ENCODE measurements at places on chromosomes 11 and 22.

DNA sequence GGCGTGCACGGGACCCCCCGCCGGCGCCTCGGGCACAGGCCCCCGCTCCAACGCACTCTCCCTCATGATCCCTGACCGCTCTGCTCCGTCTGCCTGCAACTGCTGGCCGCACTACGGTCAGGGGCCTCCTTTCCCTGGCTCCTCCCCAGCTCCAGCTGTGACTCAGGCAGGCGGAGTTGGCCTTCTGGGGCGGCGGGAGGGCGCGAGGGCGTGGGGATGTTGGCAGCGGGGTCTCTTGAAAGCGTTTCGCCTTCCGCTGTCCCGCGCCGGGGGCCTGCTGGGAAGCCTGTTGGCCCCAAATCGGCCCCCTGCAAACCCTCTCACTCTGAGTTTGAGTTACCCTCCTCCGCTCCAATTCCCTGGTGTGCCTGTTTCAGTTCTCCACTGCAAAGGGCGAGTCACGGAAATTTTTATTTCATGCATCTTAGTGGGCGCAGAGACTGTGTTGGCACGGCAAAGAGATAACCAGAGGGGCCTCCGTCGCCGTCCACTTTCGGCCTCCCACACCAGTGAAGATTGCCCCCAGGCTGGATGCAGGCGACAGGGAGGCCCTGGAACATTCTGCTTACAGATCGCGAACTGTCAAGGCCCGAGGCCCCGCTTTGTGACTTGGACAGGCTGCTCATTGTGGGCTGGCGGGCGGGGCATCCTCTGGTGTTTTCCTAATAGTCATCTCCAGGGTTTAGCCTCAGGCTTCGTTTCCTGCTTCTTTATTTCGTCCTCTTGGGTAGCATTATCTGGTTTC lies at the start of gene CAVIN3:
TSS of gene CAVIN3 (minus strand) at position 91 of the 745 bp plus-strand sequence. CDS start at position 66, 25 bp downstream.
- no peak for DNase-seq

DNA sequence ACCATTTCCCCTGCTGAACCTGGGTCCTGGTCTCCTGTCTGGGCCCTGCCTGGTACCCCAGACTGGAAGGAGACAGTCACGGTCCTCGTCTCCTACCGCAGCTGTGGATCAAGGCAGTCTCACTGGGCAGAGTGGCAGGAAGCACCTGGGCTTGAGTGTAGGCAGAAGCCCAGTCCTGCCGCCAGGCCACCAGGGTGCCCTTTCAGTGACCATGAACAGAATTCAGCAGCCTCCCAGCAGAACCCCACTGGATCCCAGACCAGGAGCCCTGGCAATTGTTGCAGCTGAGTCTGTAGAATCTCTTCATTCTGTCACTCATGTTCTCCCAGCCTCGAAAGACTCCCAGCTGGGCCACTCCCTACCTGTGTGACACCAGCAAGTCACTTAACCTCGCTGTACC lies 25.5 kb upstream of the CREB3L1 start:
- DNase-seq, result no peak

DNA sequence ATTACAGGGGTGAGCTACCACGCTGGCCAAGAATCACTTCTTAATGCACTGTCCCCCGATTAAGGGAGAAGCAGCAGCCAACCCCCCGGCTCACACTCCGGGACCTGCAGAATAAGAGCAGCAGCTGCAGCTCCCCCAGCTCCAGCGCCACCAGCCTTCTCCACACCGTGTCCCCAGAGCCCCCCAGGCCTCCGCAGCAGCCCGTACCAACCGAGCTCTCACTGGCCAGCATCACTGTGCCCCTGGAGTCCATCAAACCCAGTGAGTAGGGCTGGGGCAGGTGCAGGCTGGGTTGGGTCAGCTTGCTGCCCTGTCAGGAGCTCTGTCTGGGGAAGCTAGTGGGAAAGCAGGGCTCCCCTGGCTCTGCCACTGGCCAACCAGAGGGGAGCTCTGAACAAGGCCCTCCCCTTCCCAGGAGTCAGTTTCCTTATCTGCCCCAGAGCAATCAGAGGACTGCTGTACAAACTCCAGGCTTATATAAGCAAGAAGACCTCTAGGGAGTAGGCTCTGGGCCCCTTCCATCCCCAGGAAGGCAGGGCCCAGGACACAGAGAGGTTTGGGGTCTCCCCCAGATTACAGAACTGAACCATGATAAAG lies 8.5 kb upstream of the SH3BP1 start:
- no peak for DNase-seq

DNA sequence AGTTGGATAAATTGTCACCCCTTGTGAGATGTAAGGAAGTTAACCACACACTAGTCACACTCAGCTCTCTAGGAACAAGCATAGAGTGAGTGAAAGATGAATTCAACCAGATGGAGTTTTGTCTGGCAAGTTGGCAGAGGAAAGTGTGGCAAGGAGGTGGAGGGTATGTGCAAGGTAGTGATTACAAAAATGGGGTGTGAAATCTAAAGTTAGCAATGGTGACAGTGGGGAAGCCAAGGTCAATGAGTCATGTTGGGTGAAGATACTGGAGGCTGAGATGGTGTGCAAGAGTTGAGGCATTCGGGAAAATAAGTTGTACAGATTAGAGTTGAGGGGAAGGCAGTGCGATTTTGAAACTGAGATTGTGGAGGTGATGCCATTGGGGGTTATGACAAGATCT lies 33.7 kb downstream of the MRGPRX2 start:
- no peak for DNase-seq

- DNase-seq, result no peak
These were observed 41.3 kb downstream of the CDKN1C start for GRCh38 chr11:2844116-2844842.

DNA sequence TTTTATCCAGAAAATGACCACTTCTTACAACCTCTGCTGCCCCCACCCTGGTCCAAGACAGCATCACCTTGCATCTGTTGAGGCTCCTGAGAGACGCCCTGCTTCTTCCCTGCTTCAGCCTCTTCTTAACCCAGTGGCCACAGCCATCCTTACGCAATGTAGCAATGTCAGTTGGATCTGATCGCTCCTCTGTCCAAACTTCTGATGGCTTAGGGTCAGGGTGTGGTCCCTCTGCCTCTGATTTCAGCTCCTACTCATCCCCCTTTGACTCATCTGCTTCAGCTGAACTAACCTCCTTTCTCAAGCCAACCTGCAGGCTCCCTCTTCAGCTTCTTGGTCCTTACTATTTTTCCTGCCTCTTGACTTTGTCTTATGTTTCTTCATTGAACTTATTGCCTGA lies 280.8 kb downstream of the KIRREL3 start:
- DNase-seq, result no peak

- no peak for DNase-seq
These were observed 164.0 kb downstream of the MN1 start for GRCh38 chr22:27637604-27638003.

GRCh38 chr22:44068422-44069191 lies 44.5 kb downstream of the PARVB start:
- no peak for DNase-seq

- DNase-seq, result no peak
These were observed 866 bp upstream of the SELENOO start for GRCh38 chr22:50199829-50200460.

DNA sequence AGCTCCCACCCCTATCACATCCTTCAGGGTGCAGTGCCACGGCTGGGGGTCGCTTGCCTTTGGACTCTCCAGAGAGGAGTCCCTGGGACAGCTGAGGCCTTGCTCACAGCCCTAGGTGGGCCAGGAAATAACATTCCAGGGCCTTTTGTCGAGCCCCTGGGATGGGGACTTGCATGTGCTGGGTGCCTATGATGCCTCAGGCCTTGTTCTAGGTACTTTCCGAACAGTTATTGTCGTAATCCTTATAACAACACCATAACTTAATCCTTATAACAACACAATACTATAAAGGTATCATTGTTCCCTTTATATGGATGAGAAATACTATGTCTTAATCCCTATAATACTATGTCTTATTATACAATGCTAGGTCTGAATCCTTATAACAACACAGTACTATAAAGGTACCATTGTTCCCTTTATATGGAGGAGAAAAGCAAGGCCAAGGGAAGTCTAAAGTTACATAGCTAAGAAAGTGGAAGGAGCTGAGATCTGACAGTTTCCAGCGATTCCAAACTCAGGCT lies 236.5 kb downstream of the ST3GAL4 start:
- no peak for DNase-seq

Measured in stimulated activated CD8-positive, alpha-beta memory T cell treated with anti-CD3 and anti-CD28 coated beads, Interleukin-4, amount 100 ng/mL, for 1 hour (primary cell).